ENCODE measurements at places on chromosomes 12 and 14. TPM values are rescaled to one million over a fixed set of nuclear protein-coding genes. Genes with fewer than 3 reads are reported as not detected.

NUDT14 gene
- total RNA-seq, result 5.4 TPM

OR6C2 gene
- not detected for total RNA-seq

DNA sequence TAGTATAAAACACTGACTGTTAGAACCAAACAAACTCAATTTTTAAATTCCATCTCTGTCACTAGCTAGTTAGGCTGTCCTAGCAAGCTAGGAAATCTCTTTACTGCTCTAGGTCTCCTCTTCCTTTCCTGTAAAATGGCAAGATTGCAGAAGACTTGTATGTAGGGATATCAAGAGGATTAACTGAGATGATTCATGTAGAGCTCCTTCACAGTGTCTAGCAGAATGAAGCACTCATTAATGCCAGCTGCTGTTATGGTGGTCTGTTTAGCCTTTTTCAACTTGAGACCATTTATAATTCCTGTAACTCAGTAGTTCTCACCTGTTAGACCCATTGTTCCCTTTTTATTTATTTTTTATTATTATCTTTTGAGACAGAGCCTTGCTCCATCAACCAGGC is 67.8 kb upstream of the KCNH3 start:
- no peak for DNase-seq
- H3K27me3 ChIP-seq, result no peaks in the 10 kb centered on the region
- H3K36me3 ChIP-seq, result no peaks in the 10 kb centered on the region
- no peaks in the 10 kb centered on the region for H3K4me1 ChIP-seq
- no peak overlapping the region for H3K27ac ChIP-seq
- H3K4me3 ChIP-seq, result no peak overlapping the region

GRCh38 chr12:46832130-46832704 is 6.4 kb upstream of the SLC38A4 start:
- peaks cover 4% of the 10 kb centered on the region for H3K27me3 ChIP-seq
- H3K36me3 ChIP-seq, result no peaks in the 10 kb centered on the region
- no peaks in the 10 kb centered on the region for H3K4me1 ChIP-seq

- H3K4me3 ChIP-seq, result no peak overlapping the region
- peaks cover 12% of the 10 kb centered on the region for H3K36me3 ChIP-seq
- DNase-seq, result no peak
- H3K27me3 ChIP-seq, result no peaks in the 10 kb centered on the region
These were observed 509.1 kb downstream of the PCNX1 start for GRCh38 chr14:71416392-71416791.

DNA sequence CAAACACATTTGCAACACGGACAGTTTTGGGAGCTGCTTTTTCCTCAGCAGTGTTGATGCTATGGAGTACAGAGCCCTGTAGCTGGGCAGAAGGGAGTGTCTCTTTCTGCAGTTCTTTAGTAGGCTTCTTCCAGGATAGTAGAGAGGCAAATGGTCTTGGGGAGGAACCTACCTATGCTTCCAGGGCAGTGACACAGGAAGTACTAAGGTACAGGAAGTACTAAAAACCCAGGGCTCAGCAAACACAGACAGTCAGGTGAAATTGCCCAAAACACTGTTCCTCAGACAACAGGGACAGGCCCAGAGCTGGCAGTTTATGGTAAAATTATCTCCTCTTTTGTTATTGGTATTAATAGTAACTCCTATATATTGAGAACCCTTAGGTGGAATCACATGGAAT is 217.6 kb downstream of the TTC8 start:
- no peaks in the 10 kb centered on the region for H3K27me3 ChIP-seq
- peaks cover 6% of the 10 kb centered on the region for H3K4me1 ChIP-seq
- DNase-seq, result no peak

GRCh38 chr14:58796242-58797009 is 158.7 kb downstream of the DACT1 start:
- no peak overlapping the region for H3K4me3 ChIP-seq
- no peaks in the 10 kb centered on the region for H3K36me3 ChIP-seq
- peak overlapping the region; percentile 31 for H3K27ac ChIP-seq
- no peak for DNase-seq

KRT71 gene
- not detected for total RNA-seq

GRCh38 chr12:131135786-131136538 is 182.3 kb downstream of the ADGRD1 start:
- no peaks in the 10 kb centered on the region for H3K27me3 ChIP-seq
- no peak for DNase-seq
- no peak overlapping the region for H3K4me3 ChIP-seq
- no peaks in the 10 kb centered on the region for H3K36me3 ChIP-seq
- H3K27ac ChIP-seq, result no peak overlapping the region

- peaks cover 36% of the 10 kb centered on the region for H3K4me1 ChIP-seq
- H3K4me3 ChIP-seq, result peak overlapping the region; percentile 45
- no peaks in the 10 kb centered on the region for H3K27me3 ChIP-seq
- H3K27ac ChIP-seq, result peak overlapping the region; percentile 83
- no peaks in the 10 kb centered on the region for H3K36me3 ChIP-seq
These were observed 13.2 kb upstream of the APOF start for GRCh38 chr12:56375598-56376434.

GRCh38 chr12:95548539-95549391 is 2.5 kb downstream of the USP44 start:
- H3K36me3 ChIP-seq, result no peaks in the 10 kb centered on the region
- DNase-seq, result no peak
- peak overlapping the region; percentile 11 for H3K4me3 ChIP-seq
- no peaks in the 10 kb centered on the region for H3K4me1 ChIP-seq
- H3K27ac ChIP-seq, result no peak overlapping the region

DNA sequence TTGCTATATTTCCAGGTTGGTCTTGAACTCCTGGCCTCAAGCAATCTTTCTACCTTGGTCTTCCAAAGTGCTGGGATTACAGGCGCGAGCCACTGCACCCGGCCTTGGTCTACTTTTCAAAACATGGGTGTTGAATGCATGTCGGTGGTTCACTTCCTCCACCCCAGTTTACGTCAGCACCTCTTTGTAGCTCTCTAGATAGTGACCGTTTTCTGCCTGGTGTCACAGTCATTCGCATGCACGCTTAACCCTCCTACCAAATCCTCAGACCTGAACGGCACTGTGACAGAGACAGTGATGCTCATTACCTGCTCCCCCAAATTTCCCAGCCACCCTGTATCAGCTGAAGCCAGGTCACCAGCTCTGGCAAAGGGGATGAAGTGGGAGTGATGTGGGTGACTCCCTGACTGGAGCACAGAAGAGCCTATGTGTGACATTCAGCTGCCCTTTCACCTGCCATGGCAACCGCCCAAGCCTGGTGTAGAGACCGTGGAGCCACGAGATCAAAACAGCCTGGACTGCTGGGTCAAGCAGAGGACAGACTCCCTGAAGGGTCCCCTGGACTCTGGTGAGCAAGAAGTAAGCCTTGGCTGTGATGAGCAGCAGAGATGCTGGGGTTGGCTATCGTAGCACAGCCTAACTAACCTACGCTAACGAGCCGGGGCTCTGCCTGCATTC is 66.2 kb upstream of the GPR68 start:
- H3K36me3 ChIP-seq, result peaks cover 61% of the 10 kb centered on the region
- no peak overlapping the region for H3K4me3 ChIP-seq
- no peaks in the 10 kb centered on the region for H3K27me3 ChIP-seq
- no peak overlapping the region for H3K27ac ChIP-seq
- H3K4me1 ChIP-seq, result peaks cover 7% of the 10 kb centered on the region

DNA sequence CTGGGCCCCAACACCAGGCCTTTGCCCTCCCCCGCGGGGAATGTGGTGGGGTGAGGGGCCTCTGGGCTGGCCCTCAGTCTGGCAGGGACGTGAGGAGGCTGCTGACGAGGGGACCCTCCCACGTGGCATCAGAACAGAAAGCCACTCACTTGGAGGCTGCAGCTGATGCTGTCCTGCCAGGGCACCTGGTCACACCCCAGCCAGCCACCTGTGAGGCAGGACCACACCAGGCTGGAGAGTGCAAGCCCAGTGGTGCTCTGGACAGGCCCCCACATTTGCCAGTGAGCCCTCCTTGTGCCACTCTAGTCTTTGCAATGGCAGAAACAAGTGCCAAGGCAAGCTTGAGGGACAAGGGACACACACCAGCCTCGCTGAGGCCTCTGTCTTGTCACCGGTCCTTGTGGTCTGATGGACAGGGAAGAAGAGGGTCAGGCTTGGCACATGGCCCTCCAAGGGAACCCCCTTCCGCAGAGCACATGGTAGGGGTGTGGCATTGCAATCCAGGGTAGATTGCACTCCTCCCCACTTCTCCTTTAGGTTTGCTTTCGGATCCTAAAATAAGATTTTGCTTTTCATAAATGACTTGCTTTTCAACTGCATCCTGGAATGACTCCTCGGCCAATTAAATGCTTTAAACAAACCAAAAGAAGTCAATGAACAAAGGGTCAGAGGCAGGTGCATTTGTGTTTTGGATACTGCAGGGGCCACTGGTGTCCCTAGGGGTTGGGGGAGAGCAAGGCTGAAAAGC is 53.7 kb downstream of the CCDC88C start:
- peak; percentile 89 for DNase-seq
- H3K27me3 ChIP-seq, result no peaks in the 10 kb centered on the region
- H3K4me1 ChIP-seq, result peaks cover 61% of the 10 kb centered on the region
- peak overlapping the region; percentile 85 for H3K27ac ChIP-seq

GRCh38 chr12:2291182-2291832 is 238.5 kb downstream of the CACNA1C start:
- H3K27me3 ChIP-seq, result no peaks in the 10 kb centered on the region
- H3K4me3 ChIP-seq, result no peak overlapping the region
- no peaks in the 10 kb centered on the region for H3K36me3 ChIP-seq
- H3K4me1 ChIP-seq, result peaks cover 14% of the 10 kb centered on the region
- DNase-seq, result no peak
- H3K27ac ChIP-seq, result no peak overlapping the region

GRCh38 chr12:108517288-108518100 is 2.4 kb downstream of the FICD start:
- H3K27ac ChIP-seq, result no peak overlapping the region
- peaks cover 11% of the 10 kb centered on the region for H3K4me1 ChIP-seq
- peaks cover 24% of the 10 kb centered on the region for H3K36me3 ChIP-seq
- DNase-seq, result no peak

DNA sequence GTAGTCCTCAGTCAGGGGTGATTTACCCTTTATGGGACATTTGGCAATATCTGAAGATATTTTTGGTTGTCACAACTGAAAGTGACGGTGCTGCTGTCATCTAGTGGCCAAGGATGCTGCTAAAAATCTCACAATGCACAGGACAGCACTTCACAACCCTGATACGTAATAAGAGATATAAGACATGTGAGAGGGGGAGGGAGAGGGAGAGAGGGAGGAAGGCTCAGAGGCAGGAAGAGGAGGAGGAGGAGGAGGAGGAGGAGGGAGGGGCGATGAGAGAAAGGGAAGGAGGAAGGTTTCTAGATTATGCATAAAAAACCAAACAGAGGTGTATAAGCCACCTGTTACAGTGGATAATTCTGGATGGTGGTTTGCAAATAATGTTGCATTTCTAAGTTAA is 14.3 kb downstream of the MYL2 start:
- peak; percentile 51 for DNase-seq
- H3K4me3 ChIP-seq, result peak overlapping the region; percentile 31
- peaks cover 30% of the 10 kb centered on the region for H3K4me1 ChIP-seq
- no peaks in the 10 kb centered on the region for H3K27me3 ChIP-seq
- peak overlapping the region; percentile 71 for H3K27ac ChIP-seq
- H3K36me3 ChIP-seq, result no peaks in the 10 kb centered on the region

SLC39A2 gene
- total RNA-seq, result not detected

- 0 out of 2 replicates have a peak, but pooled peaks cover 3% of the 10 kb centered on the region for H3K36me3 ChIP-seq
- no peaks in the 10 kb centered on the region for H3K27me3 ChIP-seq
- DNase-seq, result peak; percentile 5
- H3K4me3 ChIP-seq, result no peak overlapping the region
- H3K4me1 ChIP-seq, result peaks cover 4% of the 10 kb centered on the region
These were observed 8.9 kb upstream of the MYRFL start for GRCh38 chr12:69816082-69816481.

GRCh38 chr12:126667339-126667738 is 1599.6 kb upstream of the TMEM132C start:
- H3K36me3 ChIP-seq, result no peaks in the 10 kb centered on the region
- H3K4me3 ChIP-seq, result no peak overlapping the region
- no peak overlapping the region for H3K27ac ChIP-seq
- no peaks in the 10 kb centered on the region for H3K4me1 ChIP-seq
- H3K27me3 ChIP-seq, result no peaks in the 10 kb centered on the region

DNA sequence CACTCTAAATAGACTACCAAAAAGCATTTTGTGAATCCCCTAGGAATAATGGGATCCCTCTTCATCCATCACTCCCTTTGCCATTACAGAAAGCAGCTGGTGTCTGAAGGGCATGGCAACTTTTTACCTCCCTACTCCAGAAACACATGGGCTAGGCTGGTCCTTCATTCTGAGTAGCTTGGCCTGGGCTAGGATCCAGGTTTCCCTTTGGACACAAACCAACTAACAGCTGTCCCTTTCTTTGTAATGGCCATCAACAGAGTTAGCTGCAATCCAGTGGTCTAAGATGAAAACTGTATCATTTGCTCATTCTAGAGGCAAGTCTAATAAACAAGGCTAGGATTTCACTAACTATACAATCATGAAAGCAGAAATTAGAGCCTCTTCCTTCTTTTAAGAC is 7.4 kb downstream of the GRIN2B start:
- no peaks in the 10 kb centered on the region for H3K36me3 ChIP-seq
- H3K4me3 ChIP-seq, result no peak overlapping the region
- H3K27ac ChIP-seq, result no peak overlapping the region
- H3K27me3 ChIP-seq, result no peaks in the 10 kb centered on the region

GRCh38 chr12:32679920-32680237 is 778 bp downstream of the DNM1L start:
- H3K4me3 ChIP-seq, result peak overlapping the region; percentile 100
- no peak for DNase-seq
- H3K27ac ChIP-seq, result peak overlapping the region; percentile 64
